ENCODE measurements at places on chromosomes 4 and X.
A peak's percentile ranks its signal among the peaks of the same experiment; 100 is the strongest.

DNA sequence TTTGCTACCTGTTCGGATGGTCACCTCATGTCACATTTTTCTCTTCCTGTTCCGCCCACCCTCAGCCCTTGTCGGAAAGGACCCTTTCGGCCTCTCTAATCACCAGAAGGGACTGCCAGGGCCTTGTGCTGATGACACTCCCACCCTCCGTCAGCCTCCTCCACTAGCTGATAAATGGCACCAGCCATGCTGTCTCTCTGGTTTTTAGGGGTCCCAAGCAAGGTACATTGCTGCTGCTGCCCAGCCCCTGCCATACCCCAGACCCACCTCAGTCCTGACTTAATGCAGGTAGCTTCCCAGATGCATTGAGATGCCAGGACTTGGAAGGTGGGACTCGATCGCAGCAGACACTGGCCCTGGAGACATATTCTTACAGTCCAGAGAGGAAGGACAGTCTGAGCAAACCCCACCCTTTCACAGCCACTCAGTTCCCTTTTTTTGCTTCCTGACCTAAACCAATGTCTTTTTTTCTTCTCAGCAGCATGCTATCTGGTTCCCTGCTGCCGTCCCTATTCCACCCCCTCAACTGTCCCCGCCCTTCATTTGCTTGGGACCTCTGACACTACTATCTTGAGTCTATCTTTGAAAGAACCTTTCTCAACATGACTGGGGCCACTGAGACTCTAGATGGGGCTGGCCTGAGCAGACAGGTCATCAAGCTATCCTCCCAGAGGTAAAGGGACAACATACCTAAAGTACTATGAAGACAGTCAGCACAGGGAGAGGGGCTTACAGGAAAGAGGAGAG, at the start of gene BTK:
TSS of gene BTK (minus strand) at position 397 of the 747 bp plus-strand sequence. CDS start 10,907 bp downstream, outside the sequence.
- DNase-seq, result no peak

DNA sequence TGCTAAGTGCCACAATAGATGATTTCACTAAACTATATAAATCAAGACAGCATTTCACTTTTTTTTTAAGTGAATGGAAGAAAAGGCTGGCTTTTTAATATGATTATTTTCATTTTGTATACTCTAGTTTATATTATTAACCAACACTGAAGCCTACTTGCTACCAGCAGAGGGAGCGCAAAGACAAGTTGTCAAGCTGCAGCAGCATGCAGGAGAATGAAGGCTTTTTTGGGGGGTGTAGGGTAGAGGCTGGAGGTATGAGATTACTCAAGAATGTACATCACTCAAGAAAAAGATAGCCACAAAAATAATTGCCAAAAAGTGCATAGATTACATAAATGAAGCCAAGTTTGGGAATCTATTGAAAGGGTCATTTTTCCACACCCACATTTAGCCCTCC, 519.5 kb downstream of the FGF13 start:
- peak; percentile 29 for DNase-seq

DNA sequence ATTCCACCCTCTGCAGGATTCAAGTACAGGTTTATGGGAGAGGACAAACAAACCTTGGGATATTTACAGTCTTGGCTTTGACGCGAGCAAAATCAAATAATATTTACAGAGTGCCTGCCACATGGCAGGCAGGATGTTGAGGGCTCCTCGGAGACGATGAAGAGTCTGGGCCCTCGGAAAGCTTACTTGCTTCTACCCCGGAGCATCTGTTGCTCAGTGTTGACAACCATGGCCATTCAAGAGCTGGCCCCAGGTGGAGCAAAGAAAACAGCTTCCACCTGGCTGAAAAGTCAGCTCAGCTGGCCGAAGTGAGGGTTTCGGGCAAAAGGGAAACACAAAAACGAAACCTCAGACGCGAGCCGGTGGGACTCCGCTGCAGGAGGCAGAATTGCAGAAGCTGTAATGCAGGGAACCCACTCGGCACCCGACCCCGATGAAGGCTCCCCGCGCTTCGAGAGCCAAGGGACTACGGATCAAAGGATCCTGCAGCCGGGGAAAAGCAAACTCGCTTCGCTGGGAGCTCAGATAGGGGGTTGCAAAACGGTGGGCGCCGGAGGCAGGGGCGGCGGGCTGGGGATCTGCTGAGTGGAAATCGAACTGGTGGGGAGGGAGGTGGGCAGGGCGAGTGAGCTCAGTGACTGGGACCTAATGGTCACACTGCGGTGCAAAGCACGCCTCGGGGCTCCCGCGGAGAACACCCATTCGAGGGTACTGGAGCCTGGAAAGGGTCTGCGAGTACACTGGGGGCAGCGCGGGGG, 805 bp downstream of the ATP8A1 start:
- DNase-seq, result peak; percentile 34

DNA sequence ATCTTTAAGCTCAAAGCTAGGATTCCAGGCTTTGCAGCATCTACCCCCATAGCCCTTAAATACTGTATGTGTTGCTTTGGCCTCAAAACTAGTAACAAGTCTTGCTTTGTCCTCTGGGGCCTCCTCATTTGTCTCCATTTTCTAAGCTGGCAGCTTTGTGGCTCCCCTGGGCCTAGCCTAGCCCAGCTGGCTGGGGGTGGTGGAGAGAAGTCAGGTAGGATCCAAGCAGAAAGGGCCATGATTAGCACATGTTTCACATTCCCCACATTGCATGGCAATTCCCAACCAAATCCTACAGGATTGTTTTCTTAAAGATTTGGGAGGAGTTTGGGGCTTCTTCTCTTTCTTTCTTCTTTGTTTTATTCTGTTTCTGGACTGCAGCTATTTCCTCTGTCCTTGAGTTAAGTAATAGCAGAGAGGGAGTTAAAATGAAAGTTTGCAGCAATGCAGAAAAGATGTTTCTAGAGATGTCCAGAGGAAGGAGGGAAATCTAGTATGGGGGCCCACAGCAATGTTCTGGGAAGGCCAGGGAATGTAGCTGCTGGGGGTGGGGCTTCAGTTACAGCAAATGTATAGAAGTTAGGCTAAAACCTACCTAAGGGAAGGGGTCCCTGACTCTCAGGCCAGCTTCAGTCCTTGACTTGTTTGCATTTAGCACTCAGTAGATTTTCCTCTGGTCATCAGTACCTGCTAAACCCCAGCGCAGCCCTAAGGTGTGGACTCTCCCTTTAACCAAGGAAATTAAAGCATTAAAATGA, 92.1 kb downstream of the SHROOM4 start:
- DNase-seq, result peak; percentile 63

DNA sequence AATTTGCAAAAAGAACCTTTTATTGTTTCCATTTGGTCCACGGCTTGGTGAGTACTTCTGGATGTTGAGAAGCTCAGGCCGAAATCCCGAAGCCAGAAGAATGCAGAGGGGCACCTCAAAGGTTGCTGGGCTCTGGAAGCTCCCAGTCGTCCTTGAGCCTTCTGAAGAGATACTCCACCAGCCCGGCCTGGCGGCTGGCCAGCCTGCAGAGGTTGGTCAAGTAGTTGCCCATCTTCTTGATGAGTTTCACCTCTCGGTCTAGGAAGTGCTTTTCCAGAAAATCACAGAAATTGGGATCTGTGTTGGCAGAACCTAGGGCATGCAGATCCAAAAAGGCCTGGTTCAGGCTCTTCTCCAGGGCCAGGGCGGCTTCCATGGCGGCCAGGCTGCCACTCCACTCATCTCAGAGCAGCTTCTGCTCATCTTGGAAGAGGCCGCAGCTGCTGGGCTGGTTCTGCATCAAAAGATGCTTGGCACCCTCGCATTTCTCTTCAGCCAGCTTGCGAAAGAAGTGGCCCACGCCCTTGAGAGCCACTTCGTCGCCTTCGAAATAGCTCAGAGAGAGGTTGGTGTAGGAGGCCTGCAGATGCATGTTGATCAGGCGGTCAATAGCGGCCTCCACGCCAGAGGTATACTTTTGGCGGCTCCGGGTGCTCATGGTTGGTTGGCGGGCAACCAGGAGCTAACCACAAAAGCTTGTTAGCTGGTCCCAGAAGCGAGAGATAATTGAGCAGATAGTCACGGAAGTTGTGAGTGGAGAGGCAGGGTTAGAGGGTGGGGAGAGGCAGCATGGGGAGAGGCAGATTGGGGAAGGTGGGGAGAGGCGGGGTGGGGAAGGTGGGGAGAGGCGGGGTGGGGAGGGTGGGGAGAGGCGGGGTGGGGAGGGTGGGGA, 76.5 kb upstream of the TSPAN7 start:
- DNase-seq, result no peak

DNA sequence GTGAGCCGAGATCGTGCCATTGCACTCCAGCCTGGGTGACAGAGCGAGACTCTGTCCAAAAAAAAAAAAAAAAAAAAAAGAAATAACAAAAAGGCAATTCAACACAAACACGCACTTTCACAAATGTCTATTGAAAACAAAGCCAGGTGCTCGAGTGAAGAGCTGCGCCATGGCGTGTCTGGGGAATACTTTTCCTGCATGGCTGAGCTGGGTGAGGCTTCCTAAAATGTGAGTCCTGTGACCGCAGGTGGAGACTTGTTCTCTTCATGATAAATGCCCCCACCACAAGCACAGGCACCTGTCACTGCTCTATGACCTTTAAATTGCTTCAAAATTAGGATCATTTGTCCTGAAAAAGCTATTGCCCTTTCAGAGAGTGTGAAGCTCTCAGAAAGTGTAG, 4.0 kb upstream of the ABLIM2 start:
- no peak for DNase-seq

DNA sequence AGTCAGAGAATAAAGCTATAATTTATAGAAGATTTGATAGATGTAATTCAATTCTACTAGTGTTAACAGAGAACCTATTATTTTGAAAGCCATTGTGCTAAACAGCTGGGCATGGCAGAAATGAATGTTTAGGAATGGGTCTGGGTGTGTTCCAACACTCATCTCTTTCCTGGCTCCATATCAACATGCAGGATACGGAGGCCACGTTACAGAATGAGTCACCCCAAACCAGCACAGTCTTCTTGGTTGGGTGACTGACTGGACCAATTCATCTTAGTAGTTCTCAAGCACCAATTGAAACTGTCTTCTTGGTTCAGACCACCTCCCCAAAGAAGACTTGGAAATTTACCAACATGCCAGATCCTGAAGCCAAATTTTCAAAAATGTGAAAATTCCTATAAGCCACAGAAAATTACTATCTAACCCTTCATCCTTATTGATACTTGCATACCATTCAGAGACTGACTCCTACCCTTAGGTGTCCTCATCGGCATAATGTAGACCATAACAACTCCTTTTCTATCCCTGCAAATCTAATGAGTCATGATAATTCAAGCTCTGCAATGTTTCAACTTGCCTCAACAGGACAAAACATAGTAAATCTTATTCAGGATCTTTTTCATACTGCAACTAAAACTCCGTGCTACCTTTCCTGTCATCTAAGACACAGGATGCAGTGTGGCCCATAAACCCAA, 52.0 kb upstream of the ATOH1 start:
- no peak for DNase-seq

- no peak for DNase-seq
Observed at GRCh38 chrX:48045410-48046311, 25.8 kb downstream of the ZNF630 start.

All from H9 (cell line).